ENCODE measurements at places on chromosomes 1 and 21.

DNA sequence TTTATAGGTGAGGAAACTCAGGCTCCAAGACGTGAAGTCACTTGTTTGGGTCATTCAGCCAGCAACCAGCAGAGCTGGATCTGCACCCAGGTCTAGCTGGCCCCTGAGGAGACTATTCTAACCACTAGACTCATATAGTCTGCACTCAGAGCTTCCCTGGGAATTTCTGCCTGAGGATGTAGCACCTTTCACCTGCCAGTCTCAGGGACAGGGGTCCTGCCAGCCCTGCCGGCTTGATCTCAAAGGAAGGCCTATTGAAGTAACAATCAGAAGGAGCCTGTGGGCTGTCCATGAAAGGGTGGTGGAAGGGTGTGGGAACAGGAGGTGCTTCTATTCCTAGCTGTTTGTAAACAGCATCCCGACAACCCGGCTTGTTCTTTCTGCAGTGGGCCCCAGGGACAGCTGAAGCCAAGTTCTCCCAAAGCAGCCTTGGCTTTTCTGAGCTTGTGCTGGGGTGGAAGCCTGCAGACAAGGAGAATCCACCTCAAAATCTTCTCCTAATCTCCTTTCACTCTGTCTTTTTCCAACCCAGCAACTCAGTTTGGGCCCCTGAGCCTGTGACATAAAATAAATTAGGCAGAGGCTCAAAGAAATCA, 7.8 kb downstream of the LMOD1 start:
- DNase-seq: no peak

GRCh38 chr1:15128520-15129313, 24.8 kb upstream of the TMEM51 start:
- DNase-seq: peak; percentile 34

DNA sequence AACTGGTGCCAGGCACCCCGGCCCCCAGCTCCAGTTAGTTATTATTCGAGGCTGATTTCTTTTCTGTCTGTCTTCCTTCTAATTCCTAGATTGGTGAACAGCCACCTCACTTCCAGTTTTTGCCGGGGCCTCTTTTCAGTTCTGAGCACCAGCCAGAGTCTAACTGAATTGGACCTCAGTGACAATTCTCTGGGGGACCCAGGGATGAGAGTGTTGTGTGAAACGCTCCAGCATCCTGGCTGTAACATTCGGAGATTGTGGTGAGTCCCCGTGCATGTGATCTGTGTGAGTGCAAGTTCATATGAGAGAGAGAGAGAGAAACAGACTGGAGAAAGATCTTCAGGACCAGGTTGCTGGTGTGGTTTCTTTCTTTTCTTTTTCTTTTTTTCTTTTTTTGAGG, 13.5 kb downstream of the NLRP3 start:
- DNase-seq: no peak

- no peak for DNase-seq
Measured at GRCh38 chr1:87760155-87760554, 431.5 kb downstream of the LMO4 start.

DNA sequence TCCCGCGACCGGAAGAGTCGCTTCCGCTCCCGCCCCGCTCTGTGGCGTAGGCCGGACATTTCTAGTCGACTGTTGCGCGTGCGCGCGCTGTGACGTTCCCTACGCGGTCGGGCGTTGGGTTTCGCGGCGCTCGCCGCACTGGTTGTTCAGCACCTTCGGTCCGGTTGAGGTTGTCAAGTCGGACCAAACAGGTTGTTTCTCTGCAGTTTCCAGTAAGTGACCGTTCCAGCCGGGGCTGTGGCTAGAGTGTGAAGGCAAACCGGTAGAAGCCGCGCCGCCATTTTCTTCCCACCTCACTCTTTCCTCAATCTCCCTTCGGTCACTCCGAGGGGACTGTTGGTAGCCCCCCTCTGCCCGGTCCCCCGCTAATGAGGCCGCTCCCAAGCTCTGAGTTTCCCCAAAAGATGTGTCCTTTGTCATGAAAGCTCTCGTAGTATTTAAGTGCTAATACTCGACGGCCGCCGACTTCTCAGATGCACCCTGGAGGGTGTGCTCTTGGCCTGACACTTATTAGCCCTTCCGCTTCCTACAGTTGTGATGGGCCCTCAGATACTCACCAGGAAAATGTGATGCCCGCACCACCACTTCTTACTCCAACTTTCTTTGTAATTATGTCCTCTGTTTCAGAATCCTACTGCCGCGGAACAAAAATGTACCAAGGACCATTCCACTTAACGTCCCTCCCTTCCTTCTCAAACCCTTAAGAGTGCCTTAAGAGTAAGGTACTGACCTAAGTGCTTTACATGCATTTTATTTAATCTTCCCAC, 56.3 kb downstream of the TRAF5 start:
- peak; percentile 69 for DNase-seq

GRCh38 chr1:197451381-197451780, 183.3 kb downstream of the CRB1 start:
- no peak for DNase-seq

- no peak for DNase-seq
Measured at GRCh38 chr1:44609768-44610526, 64.3 kb downstream of the TMEM53 start.

DNA sequence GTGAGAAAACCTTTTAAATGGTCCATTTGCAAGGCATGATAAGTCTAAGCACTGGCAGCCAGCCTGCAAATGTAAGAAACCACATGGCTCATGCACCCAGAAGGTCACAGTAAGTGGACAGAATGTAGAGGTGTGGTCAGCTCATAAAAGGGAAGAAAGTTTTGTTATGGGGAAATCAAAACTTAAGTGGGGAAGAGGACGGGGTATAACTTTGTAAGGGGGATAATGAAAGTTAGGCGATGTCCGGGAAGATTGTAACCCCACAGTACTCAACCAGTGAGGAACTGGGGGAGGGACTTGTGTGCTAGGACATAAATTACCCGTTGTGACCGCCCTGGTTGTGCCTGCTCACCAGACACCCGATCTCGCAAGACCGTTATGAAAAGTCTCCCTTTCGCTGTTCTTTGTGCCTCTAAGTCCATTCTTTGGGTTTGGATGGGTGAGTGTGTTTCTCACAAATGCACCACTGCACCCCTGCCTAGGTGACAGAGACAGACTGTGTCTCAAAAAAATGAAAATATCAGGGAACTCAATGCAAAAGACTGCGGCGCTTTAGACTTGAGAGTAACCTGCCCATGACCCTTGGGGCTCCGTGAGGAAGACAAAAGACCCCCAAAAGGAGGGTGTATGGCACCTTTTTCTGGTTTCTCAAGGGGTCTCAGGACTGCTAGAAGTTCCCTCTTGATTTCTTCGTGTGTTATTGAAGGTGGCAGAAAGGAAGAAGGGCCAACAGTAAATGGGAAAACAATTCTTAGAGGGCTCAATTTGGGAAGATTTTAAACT, 28.6 kb upstream of the ZNF496 start:
- DNase-seq: no peak

GRCh38 chr1:158180741-158181576, at the start of gene CD1D:
TSS of gene CD1D (plus strand) at chr1:158180895. CDS start at chr1:158181102, 207 bp downstream.
- no peak for DNase-seq

- DNase-seq: no peak
Measured at GRCh38 chr1:226708967-226709396, 30.1 kb downstream of the ITPKB start.

- DNase-seq: no peak
Measured at GRCh38 chr1:20710469-20711284, 7.1 kb downstream of the KIF17 start.

DNA sequence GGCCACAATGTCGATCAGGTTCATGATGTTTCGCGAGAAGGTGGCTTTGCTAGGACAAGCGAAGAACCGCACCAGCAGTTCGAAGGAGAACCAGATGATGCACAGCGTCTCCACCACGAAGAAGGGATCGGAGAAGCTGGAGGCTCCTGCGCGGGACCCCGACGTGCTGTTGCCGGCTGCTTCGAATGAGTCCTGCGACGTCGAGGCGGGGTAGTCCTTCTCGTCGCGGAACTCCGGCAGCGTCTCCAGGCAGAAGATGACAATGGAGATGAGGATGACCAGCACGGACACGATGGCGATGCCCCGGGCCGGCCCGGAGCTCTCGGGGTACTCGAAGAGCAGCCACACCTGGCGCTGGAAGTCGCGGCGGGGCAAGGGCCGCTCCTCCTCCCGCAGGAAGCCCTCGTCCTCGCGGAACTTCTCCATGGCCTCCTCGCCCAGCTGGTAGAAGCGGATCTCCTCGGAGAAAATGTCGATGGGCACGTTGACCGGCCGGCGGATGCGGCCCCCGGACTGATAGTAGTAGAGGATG, 869 bp downstream of the KCNA3 start:
- DNase-seq: no peak

DNA sequence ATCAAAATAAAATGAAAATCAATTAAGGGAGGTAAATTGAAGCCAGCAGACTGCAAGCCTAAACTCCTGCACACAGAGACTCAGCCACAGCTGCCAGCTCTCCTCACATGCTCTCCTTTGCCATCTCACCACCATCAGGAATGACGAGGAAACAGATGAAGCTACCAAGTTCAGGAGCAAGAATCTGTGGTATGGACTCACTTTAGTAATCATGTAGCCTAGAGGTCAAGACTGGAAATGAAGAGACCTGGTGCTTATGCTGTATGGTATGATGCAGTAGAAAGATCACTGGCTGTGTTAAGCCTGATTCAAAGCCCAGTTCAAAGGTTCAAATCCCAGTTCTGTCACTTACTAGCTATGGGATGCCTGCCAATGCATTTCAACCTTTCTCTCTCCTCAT, 78.9 kb upstream of the CAMK1G start:
- no peak for DNase-seq

Data from activated T-helper 1 cell treated with Interleukin-2 at 50 U/mL for 16 hours (primary cell).